ENCODE measurements at places on chromosomes 4 and X.

GRCh38 chr4:108160741-108161352 lies 7.9 kb downstream of the LEF1 start:
- DNase-seq, result no peak

DNA sequence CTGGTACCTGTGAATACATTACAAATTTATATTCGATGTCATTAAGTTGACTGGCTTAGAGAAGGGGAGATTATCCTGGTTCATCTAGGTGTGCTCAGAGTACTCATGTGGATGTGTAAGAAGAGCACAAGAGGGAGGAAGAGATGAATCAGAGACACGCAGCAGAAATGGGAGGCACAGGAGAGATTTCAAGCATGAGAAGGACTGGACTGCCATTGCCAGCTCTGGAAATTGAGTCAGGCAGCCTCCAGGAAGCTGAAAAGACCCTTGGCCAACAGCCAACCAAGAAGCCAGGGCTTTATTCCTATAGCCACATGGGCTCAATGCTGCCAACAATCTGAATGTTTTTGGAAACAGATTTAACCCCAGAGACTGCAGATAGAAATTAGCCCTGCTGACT lies 1390.0 kb downstream of the STIM2 start:
- DNase-seq, result no peak

- DNase-seq, result no peak
Measured at GRCh38 chrX:131202766-131203165, 86.3 kb downstream of the IGSF1 start.

- DNase-seq, result no peak
Measured at GRCh38 chr4:148653681-148654080, 211.5 kb upstream of the NR3C2 start.

GRCh38 chr4:155408796-155409195 lies 32.0 kb upstream of the MAP9 start:
- no peak for DNase-seq

- DNase-seq, result no peak
Measured at GRCh38 chr4:83852085-83852451, 316.2 kb downstream of the GPAT3 start.

GRCh38 chr4:52423967-52424366 lies 235.1 kb downstream of the USP46 start:
- DNase-seq, result no peak

GRCh38 chr4:138800421-138800820 lies 215.2 kb upstream of the NOCT start:
- DNase-seq, result no peak

- DNase-seq, result no peak
Measured at GRCh38 chrX:70352496-70352895, 62.6 kb downstream of the KIF4A start.

DNA sequence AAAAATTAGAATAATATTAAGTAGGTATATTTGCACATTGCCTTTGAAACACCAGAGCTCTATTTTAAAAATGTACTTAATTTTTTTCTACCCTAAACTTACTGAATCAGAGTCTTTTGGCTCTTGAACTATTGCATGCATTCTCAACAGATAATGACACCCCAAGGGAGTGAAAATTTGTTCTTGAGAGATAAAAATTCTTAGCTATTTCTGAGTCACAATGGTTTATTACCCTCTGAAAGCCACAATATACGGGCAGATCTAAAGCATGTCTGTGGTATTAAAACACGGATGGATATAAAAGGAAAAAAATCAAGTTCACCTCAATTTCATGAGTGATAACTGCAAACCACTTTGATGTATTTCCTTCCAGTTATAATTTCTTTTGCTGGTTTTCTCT lies 636.3 kb upstream of the FTHL17 start:
- DNase-seq, result no peak

- DNase-seq, result no peak
Measured at GRCh38 chr4:135485371-135485770, 1283.8 kb upstream of the PABPC4L start.

GRCh38 chrX:134524181-134524580 lies 64.2 kb downstream of the HPRT1 start:
- DNase-seq, result no peak

DNA sequence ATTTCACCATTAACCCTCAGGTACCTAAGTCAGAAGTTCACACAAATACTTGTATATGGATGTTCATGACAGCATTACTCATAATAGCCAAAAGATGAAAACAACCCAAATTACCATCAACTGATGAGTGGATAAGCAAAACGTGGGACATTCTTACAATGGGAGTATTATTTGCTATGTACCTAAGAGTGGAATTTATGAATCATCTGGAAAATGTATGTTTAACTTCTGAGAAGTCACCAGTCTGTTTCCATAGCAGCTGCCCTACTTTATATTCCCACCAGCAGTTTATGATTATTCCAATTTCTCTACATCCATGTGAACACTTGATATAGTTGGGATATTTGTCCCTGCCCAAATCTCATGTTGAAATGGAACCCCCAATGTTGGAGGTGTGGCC lies 1478.9 kb downstream of the PCDH19 start:
- no peak for DNase-seq

- no peak for DNase-seq
Measured at GRCh38 chr4:124873361-124874171, 161.0 kb upstream of the ANKRD50 start.

- no peak for DNase-seq
Measured at GRCh38 chrX:51891821-51892551, 1.4 kb upstream of the MAGED1 start.

DNA sequence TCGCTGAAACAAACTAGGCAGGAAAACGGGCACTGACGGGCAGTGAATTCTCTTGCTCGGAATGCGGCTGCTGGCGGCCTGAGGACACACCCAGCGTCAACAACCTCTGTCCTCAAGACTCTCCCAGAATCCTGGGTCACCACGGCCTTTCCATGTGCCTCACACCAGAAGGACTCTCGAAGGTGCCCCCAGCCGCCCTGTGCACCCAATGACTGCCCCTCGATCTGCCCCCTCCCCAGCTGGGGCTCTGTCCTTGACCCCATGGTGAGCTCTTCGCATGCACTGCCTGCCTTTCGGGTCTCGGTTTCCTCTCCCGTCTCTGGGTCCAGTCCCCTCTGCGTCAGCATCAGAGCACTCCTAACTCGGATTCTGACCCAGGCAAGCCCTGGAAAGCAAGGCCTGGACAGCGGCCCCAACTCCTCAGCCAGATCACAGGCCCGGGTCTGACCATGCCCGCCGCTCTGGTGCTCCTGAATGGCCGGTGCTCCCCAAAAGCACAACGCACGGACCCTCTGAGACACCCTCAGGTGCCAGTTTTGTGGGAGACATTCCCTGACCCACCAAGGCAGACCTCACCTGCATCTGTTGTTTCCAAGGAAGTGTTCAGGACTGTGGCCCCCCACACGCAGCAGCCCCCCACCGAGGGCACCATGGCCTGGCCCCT lies 56.0 kb downstream of the ACOX3 start:
- no peak for DNase-seq

- no peak for DNase-seq
Measured at GRCh38 chr4:52873191-52873590, 11.1 kb downstream of the RASL11B start.

- DNase-seq, result no peak
Measured at GRCh38 chrX:2336181-2336580, 164.6 kb downstream of the DHRSX start.

DNA sequence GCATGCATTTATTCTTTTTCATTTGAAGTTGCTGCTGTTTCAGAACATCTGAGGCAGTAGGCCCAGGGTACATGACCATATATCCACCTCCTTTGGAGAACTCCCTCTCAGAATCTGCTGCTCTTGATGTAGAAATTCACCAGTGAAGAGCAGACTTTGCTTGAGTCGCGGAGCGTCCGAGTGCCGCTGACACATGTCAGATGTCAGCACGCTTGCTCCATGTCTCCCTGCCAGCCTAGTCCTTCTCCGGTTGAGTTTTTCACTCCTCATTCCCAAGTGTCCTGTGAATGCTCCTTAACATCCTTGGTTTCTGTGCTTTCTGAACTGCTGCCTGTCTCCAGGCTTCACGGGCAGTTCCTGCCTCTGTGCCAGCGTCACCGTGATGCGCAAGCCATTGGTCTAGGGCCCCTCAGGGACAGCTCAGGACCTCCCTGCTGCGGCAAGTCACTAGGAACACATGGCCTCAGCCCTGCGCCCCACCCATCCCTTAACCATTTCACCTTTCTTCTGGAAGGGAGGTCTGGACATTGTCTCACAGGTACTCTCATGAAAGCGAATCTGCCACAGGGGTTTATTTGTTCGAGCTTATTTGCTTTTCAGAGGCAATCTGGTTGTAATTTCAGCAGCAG lies 93.1 kb upstream of the RBPJ start:
- no peak for DNase-seq

DNA sequence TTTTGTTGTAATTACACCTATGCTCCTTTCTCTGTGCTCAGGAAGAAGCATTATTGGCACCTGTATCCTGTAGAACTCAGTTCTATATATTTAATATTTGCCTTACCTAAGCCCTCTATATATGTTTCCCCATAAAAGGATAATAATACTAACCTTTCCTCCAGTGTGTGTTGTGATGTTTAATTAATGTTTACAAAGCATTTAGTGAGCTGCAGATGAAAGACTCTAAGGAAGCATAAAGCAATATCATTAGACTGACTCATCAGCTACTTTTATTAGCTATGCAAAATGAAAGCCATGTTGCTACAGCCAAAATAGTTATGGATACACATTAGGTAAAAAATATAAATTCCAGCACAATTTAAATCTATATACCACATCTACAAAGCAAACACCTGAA lies 93.6 kb upstream of the PTPN13 start:
- DNase-seq, result no peak

- no peak for DNase-seq
Measured at GRCh38 chr4:53571936-53572599, 19.2 kb downstream of the LNX1 start.

DNA sequence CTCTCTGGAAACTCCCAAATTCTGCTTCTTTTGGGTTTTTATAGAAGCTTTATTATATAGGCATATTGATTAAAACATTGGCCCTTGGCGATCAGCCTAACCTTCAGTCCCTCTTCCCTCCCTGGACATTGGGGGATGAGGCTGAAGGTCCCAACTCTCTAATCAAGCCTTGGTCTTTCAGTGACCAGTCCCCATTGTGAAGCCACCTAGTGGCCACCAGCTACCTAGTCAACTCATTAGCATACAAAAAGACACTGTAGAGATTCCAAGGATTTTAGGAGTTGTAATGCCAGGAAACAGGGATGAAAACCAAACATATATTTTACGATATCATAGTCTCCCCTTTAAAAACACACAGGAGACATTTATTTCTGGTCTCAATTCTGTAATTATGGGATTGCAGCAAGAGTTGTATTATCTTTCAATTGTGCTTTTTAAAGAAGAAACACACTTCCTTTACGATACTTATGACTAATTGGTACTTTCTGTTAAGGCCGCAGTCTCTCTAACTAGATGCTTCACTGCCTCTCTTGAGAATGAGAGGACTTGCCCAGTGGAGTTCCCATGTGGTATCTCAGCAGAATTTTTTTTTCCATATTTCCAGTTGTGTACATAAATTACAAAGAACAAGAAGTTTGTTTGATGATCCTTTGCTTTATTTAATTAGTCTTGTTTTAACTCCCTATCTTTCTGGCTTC lies 58.2 kb downstream of the WDR17 start:
- DNase-seq, result no peak

DNA sequence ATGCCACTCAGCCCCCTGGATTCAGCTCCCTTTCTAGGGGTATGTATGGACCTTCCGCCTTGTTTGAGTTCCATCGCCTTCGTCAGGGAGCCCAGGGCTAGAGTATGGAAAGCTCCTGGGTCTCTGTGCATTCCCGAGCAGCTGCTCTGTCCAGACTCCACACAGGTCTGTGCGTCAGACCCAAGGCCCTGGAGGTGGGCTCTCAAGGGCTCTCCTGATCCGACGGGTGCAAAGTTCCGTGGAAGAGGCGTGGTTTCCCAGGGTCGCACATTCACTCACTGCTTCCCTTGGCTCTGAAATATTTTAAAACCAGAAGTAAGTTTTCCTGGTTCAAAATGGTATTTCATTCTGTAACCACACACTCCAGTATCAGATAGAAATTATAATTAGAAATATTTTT lies 863.2 kb downstream of the TRIML1 start:
- no peak for DNase-seq

DNA sequence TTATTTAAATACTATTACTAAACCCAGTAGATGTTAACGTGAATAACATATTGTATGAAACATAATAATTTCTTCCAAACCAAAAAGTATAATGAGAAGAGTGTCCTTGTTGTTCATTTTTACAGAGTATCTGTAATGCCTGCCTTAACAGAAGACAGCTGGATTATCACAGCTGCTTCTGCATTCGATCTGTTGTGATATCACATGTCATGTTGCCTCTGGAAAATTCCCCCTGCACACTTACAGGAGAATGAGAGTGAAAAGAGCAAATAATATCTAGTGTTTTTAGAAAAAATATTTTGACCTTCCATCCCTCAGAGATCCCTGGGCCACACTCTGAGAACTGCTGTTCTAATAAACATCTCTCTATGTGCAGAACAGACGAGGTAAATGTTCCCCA lies 240.1 kb upstream of the NOCT start:
- DNase-seq, result no peak

DNA sequence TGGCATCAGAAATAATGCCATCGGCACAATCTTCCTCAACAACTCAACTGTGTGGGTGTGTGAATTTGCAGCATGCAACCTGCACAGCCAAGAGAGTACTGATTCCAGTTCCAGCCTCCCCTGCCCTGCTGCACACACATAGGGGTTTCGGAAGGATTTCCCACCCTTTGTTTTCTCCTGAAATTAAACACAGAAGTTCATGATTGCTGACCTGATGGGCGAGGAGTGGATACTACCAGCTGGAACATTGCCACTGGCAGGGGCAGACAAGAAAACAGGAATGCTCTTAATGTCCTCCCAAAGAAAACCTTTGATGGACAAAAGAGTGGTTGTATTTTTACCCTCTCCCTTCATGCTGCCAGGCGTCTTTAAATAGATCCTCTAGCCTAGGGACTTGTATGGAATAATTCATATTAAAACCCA lies 4.8 kb downstream of the NDP start:
- no peak for DNase-seq

- no peak for DNase-seq
Measured at GRCh38 chr4:124429746-124430250, 282.7 kb downstream of the ANKRD50 start.

GRCh38 chr4:122450847-122451246 lies 5.7 kb downstream of the IL2 start:
- no peak for DNase-seq

DNA sequence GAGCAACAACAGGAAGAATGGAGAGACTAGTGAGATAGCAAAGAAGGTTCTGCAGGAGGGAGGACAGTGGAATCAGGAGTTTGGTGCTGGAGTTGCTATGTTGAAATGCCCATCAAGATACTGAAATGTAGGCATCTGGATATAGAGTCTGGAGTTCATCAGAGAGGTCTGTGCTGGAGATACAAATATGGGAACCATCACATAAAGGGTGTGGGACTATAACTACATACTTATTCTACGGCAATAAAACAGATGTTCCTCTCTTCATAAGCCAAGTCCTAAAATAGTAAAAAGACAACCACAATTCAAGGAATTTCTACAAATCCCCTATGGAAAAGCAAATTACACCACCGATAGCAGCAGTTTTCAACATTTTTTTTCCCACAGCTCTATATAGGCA lies 1.6 kb downstream of the MED14 start:
- no peak for DNase-seq
